ENCODE measurements at places on chromosomes 1 and 21.

DNA sequence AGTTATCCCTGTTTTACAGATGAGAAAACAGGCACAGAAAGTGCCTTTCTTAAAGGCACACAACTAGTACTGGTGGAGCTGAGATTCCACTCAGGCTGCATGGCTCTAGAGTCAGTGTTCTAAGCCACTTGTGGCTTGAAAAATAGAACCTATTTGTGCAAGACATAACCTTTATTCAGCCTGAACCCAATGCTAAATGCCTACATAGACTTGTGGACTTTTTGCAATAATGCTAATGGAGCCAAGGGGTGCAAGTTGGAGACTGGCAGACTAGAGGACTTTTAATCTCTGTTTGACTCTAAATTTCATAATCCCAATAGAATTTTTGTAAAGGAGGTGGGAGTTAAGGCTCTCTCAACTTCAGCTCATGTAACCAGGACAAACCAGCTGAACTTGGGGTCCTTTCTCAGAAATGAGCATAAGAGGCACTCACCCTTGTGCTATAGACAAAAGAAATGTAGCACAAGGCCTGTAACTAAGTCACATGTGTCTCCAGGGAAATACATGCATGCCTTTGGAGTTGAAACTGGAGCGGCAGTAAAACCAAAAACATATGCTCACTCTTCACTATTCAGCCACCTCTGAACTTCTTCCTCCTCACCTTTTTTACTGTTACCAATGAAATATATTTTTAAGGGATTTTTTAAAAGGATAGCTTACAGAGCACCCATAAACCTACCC lies 43.0 kb upstream of the AK4 start:
- DNase-seq = no peak

GRCh38 chr1:190837888-190838287 lies 360.2 kb upstream of the BRINP3 start:
- no peak for DNase-seq

GRCh38 chr1:8182034-8182761 lies 135.7 kb upstream of the SLC45A1 start:
- DNase-seq = peak; percentile 67

GRCh38 chr1:12296623-12297022 lies 66.8 kb downstream of the VPS13D start:
- DNase-seq = no peak

- no peak for DNase-seq
Measured at GRCh38 chr1:213060836-213061235, 9.8 kb downstream of the RPS6KC1 start.

DNA sequence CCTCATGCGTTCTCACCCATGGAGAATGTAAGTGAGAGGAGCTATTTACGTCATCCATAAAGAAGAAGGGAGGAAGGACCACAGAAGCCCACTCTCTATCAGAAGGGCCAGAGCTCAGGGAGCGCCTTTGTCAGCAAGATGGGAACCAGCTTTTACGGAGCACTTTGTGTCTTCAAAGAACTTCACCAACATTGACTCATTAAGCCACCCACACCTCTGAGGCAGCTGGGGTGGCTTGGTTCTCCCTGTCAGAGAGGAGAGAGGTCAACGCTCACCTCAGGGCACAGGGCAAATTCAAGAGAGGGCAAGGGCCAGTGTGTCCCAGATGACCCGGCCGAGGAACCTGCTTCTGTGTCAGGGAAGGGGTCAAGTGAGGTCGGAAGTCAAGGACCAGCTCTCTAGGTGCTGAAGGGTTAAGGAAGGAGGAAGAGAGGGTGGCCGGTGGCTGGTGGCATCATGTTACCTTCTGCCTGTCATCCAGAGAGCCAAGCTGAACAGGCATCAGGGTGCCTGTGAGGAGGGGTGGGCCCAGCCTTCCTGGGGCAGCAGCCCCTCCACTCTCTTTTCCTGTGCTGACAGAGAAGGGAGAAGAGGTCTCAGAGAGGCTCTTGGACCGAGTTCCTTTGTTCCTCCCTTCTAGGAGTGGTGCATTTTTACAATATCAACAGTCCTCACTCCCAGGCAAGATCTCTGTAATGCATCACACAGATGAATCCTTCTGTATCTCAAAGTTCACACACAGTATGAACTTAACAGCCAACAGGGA lies 109.0 kb downstream of the ETS2 start:
- no peak for DNase-seq

GRCh38 chr1:172154551-172154950 lies 265.9 kb upstream of the C1orf105 start:
- peak; percentile 17 for DNase-seq
